Activated CD4-positive, CD25-positive, alpha-beta regulatory T cell treated with anti-CD3 and anti-CD28 coated beads, Interleukin-2, amount 50 U/mL, for 24 hours (primary cell): ENCODE measurements at places on chromosomes 2 and 18.
A peak's percentile ranks its signal among the peaks of the same experiment; 100 is the strongest.

DNA sequence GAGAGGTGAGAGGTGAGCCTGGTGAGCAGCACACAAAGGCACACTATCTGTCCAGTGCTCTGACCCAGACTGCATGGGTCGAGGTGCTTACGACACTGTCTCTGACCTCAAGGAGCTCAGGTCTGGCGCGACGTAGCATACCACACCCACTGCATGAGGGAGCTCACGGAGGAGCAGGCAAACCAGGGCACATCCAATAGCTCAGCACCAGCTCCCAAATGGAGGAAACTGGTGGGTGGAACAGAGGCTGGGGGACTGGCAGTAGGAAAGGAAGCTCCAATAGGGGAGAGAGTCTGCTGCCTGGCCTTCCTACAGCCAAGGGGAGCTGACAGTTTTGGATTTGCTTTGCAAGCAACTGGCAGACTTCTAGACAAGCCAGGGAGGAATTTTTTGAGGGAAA lies 36.3 kb downstream of the CELF4 start:
- ATAC-seq, result no peak

- no peak for ATAC-seq
Observed at GRCh38 chr18:60188958-60189357, 183.6 kb downstream of the MC4R start.

DNA sequence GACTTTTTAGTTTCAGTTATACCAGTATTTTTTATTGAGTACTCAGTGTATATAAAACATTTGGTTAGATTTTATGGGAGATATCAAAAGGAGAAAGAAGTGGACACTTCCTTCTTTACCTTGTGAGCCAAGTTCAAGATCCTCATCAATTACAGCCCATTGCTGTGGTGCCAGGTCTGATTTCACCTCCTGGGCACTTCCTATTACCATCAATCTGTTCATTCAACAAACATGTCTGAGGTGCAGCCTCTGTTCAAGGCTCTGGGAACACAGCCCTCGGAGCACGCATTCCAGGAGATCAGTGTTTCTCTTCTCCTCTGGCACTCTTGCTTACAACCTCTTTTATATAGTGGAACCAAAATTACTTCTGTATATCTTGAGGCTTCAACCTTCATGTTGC lies 171.4 kb upstream of the ALPP start:
- no peak for ATAC-seq

DNA sequence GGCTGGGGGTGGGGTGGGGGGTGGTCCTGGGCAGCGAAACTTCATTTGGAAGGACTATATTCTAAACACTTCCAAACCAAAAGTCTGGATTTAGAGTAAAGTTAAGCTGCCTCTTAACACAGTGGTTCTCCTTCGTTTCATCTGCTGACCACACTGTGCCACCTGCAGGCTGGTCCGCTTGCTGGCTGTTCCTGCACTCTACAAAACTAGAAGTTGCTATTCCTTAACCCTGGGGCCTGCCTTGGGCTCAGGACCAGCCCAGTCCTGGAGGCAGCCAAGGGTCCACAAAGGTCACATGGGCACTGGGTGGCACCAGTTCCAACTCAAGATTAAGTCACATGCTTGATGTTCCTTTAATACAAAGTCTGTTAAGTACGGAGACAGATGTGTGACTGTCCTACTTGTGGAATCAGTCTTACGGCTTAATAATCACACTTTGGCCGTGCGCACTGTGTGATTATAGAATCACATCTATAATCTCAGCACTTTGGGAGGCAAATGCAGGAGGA lies 195.4 kb downstream of the FAM210A start:
- ATAC-seq, result no peak

DNA sequence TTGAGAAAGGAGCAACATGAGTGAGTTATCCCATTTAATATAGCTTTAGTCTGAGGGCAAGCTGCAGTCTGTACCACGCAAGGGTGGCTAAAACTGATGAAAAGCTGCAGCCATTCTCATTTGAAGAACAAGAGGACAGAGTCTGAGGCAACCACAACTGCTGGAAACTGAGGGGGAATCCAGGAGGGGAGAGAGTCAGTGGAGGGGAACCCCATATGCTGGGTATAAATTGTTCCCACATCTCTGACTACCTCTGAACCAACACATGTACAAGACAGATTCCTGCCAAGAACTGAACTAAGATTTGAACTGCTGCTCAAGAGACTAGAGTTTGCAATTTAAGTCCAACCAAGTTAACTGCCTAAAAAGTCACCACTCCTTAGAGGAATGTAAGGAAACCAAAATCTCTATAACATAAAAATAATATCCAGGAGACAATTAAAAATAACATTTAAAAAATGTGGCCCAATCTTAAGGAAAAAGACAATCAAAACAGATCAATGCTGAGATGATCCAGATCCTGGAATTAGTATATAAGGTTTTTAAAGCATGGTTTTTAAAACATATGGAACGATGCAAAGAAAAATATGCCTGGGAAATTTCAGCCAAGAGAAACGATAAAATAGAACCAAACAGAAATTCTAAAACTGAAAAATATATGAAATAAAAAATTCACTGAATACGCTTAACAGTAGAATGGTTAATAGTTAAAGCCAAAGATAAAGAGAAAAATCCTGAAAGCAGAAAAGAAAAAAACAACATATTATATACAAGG lies 11.2 kb downstream of the CWC22 start:
- ATAC-seq, result peak; percentile 23

GRCh38 chr18:9104244-9104901 lies 1.9 kb downstream of the NDUFV2 start:
- no peak for ATAC-seq

DNA sequence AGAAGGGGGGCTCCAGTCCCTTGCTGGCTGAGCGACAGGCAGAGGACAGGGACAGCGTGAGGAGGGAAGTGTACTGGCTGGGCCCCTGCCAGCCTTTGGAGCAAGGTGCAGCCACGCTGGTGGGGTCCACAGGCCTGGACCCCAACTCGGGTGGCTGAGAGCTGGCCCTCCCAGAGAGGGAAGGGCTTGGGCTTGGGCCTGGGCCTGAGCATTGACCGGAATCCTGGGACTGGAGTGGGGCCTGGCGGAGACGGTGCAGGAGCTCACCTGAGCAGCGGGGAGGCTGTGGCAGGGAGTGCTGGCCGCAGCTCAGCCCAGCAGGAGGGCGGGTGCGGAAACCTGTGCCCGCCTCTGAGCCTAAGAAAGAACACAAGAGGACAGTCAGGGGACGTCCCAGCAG lies 27.9 kb downstream of the KCNIP3 start:
- ATAC-seq, result no peak

DNA sequence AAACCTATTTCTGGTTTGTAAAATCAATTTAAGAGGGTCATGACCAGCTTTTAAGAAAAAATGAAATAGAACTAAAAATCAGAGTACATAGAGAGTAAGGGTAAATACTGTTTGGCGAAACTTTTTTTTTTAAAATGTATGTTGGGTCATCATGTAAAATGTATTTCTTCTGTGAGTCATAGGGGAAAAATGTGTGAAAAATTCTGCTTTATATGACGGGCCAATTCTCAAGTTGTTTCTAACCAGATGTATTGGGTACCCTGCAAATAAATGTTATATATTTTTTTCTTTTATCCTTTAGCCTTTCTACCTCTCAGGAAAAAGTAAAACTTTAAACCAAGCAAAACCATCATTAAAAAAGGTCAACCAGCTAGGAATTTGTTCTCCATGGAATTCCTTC lies 13.9 kb downstream of the AFTPH start:
- no peak for ATAC-seq

- no peak for ATAC-seq
Observed at GRCh38 chr2:217289907-217290280, 430.0 kb upstream of the TNP1 start.

GRCh38 chr2:178536037-178536436 lies 55.8 kb downstream of the PLEKHA3 start:
- ATAC-seq, result no peak

- no peak for ATAC-seq
Observed at GRCh38 chr2:20149703-20150030, 75.3 kb downstream of the SDC1 start.

GRCh38 chr18:39825485-39826150 lies 2129.4 kb upstream of the PIK3C3 start:
- no peak for ATAC-seq

- ATAC-seq, result no peak
Observed at GRCh38 chr18:62885804-62886203, 170.5 kb downstream of the PHLPP1 start.

- ATAC-seq, result no peak
Observed at GRCh38 chr2:36411962-36412444, 56.4 kb downstream of the CRIM1 start.

GRCh38 chr2:14615760-14616159 lies 16.8 kb upstream of the LRATD1 start:
- ATAC-seq, result no peak

- ATAC-seq, result no peak
Observed at GRCh38 chr2:173580351-173580750, 225.7 kb downstream of the CDCA7 start.

GRCh38 chr2:231317579-231317978 lies 77.9 kb upstream of the B3GNT7 start:
- ATAC-seq, result no peak

DNA sequence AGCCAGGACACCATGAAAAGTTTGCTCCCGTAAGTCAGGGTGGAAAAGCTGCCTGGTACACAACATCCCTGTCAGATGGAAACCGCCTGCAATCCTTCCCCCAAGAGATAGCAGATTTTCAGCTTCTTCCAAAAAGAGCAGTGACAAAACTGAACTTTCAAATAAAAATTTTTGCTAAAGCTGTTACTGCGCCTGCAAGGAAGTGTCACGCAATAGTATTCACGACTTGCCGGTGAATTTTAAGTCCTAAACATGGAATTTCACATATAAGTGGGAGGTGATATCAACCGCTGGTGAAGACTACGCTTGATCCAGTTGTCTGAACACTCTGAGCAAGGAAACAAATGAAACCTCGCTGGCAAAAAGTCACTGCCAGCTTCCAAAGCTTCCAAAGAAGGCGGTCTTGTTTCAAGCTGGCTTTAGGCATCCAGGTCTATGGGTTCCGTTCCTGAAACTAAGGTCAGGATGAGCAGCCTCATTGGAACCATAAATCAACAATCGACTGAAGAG lies 2.8 kb downstream of the COL6A3 start:
- no peak for ATAC-seq
